Activated B cell treated with CpG ODN at 0.5 μM for 24 hours (primary cell): ENCODE measurements at places on chromosomes 12 and 14. TPM values are rescaled to one million over a fixed set of nuclear protein-coding genes. Genes with fewer than 3 reads are reported as not detected.

DNA sequence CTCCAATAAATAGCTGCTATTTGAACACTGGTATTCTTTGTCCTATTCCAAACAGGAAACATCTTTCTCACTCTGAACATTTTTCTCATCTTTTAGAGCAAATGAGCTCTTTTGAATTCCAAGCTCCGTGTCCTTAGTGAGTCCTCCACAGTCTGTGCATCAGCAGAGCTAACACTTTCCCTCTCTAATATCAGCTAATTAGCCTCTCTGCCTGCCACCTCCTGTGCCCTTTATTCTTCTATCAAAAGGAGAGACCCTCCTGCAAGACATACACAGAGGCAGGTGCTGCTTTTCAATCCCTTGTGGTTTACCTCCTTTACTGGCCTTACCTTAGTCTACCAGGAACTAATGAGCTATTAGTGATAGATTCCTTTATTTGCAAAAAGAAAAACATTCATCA lies 178.5 kb downstream of the SLC35F4 start:
- DNase-seq, result no peak
- no peaks in the 10 kb centered on the region for H3K27me3 ChIP-seq
- H3K27ac ChIP-seq, result no peak overlapping the region
- no peaks in the 10 kb centered on the region for H3K4me1 ChIP-seq

DNA sequence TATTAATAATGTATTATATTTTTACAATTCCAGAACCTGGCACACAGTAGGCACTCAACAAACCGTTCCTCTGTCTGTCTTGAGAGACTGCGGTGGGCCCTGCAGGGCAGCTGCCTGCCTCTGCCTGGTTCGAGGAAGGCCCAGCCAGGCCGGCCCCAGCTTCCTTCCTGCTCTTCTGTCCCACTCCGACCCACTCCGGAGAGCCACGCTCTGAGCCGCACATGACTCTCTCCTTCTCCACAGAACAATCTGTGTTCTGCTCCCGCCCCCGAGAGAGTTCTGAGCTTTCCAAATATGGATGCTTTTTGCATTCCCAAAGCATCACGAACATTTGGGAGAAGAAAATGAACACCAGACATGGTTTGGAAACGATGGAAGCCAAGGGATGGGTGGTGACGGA lies 57.3 kb downstream of the TTC7B start:
- DNase-seq, result no peak
- H3K27ac ChIP-seq, result peak overlapping the region; percentile 86
- H3K4me3 ChIP-seq, result peak overlapping the region; percentile 79
- H3K27me3 ChIP-seq, result peaks cover 4% of the 10 kb centered on the region

DNA sequence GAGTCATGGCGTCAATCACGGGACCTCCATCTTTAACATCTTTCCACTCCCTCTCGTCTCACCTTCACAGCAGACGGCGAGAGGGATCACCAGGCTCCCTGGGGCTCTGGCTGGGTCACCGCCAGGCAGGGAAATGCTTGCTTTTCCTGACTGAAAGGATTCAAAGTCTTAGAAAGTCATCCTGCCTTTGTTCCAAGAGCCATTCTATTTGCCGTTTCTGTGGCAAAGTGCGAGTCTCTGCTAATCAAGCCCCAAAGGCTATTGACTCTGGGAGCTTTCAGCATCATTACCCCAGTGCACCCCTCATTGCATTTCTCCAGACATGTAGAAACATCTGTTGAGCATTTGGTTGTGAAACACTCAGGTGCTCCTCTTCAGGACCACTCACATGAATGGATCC lies 69.6 kb downstream of the GSC start:
- peaks cover 9% of the 10 kb centered on the region for H3K27me3 ChIP-seq
- no peaks in the 10 kb centered on the region for H3K4me1 ChIP-seq
- no peak for DNase-seq
- no peak overlapping the region for H3K27ac ChIP-seq

- no peak overlapping the region for H3K27ac ChIP-seq
- no peaks in the 10 kb centered on the region for H3K27me3 ChIP-seq
- no peak overlapping the region for H3K4me3 ChIP-seq
- H3K4me1 ChIP-seq, result no peaks in the 10 kb centered on the region
- no peaks in the 10 kb centered on the region for H3K36me3 ChIP-seq
- no peak for DNase-seq
These were observed 350.4 kb downstream of the TRHDE start for GRCh38 chr12:72622556-72622955.

DNA sequence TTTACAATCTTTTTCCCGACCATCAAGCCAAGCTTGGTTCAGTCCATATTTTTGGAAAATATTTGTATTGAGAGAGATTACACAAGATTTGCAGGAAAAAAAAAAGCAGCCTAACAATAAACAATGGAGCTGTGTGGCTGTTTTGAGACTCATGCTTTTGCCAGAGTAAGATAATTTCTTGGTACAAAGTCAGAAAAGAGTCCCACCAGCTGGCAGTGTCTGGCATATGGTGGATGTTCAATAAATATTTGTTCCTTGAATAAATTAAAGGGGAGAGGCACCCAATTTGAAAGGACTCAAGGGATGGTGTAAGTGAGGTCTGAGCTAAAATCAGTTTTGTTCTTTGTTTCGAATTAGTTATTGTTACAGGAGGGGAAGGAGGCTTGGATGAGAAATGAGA lies 78.1 kb upstream of the RPH3A start:
- no peaks in the 10 kb centered on the region for H3K4me1 ChIP-seq
- H3K36me3 ChIP-seq, result no peaks in the 10 kb centered on the region
- no peak overlapping the region for H3K4me3 ChIP-seq
- no peak overlapping the region for H3K27ac ChIP-seq
- H3K27me3 ChIP-seq, result peaks cover 6% of the 10 kb centered on the region
- DNase-seq, result no peak

DNA sequence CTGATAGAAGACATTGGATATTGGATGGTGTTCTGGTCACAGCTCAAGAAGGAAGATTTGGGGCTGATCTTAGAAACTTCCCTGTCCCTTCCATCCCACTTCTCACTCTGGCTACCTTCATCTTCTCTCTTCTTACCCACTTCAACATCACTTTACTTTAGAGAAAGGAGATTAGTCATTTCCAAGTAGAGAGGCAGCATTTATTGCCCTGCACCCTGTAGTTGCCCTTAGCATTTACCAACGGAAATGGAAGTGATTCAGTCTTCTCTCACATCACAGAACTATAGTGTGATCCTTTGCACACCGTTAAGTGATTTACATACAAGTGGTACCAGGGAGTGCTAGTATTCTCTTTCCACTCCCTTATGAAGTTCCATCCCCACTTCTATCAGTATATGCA lies 52.4 kb downstream of the PHLDA1 start:
- H3K27ac ChIP-seq, result peak overlapping the region; percentile 59
- peaks cover 35% of the 10 kb centered on the region for H3K4me1 ChIP-seq
- H3K27me3 ChIP-seq, result no peaks in the 10 kb centered on the region
- no peak overlapping the region for H3K4me3 ChIP-seq

- DNase-seq, result no peak
- no peak overlapping the region for H3K27ac ChIP-seq
- no peaks in the 10 kb centered on the region for H3K27me3 ChIP-seq
- no peak overlapping the region for H3K4me3 ChIP-seq
These were observed 21.7 kb upstream of the PPM1A start for GRCh38 chr14:60227291-60227690.

DNA sequence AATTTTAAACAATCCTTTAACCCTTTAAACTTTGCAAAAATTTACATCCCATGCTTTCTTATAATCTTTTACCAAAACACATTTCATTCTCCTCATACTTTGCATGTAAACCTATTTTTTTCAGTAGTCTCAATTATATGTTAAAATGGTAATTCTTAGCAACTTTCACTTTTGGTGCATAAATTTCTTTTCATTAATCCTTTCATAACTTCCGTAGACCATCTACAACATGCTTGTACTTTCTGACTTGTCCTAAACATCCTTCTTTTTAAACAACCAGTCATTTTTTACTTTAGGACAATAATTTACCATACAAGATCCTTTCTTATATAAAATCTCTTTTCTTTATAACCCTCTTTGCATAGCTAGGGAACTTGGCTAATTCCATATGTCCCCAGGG lies 19.5 kb downstream of the CCDC91 start:
- no peak overlapping the region for H3K27ac ChIP-seq
- no peak for DNase-seq
- H3K36me3 ChIP-seq, result peaks cover 47% of the 10 kb centered on the region
- no peaks in the 10 kb centered on the region for H3K27me3 ChIP-seq
- peaks cover 14% of the 10 kb centered on the region for H3K4me1 ChIP-seq

- H3K36me3 ChIP-seq, result no peaks in the 10 kb centered on the region
- H3K4me1 ChIP-seq, result no peaks in the 10 kb centered on the region
- peaks cover 2% of the 10 kb centered on the region for H3K27me3 ChIP-seq
- no peak overlapping the region for H3K4me3 ChIP-seq
- no peak overlapping the region for H3K27ac ChIP-seq
These were observed 21.3 kb upstream of the SRRM4 start for GRCh38 chr12:118959985-118960560.

- peaks cover 1% of the 10 kb centered on the region for H3K27me3 ChIP-seq
- H3K4me1 ChIP-seq, result no peaks in the 10 kb centered on the region
- H3K27ac ChIP-seq, result no peak overlapping the region
- H3K4me3 ChIP-seq, result no peak overlapping the region
- no peaks in the 10 kb centered on the region for H3K36me3 ChIP-seq
These were observed 52.7 kb downstream of the PTGER2 start for GRCh38 chr14:52366796-52367315.

GRCh38 chr12:75269209-75269608 lies 59.6 kb upstream of the KCNC2 start:
- no peak for DNase-seq
- H3K27me3 ChIP-seq, result no peaks in the 10 kb centered on the region
- no peak overlapping the region for H3K4me3 ChIP-seq
- no peak overlapping the region for H3K27ac ChIP-seq

- H3K4me3 ChIP-seq, result no peak overlapping the region
- no peak for DNase-seq
- H3K27me3 ChIP-seq, result peaks cover 2% of the 10 kb centered on the region
- no peaks in the 10 kb centered on the region for H3K36me3 ChIP-seq
These were observed 75.3 kb upstream of the PLEKHG7 start for GRCh38 chr12:92627511-92627910.

DNA sequence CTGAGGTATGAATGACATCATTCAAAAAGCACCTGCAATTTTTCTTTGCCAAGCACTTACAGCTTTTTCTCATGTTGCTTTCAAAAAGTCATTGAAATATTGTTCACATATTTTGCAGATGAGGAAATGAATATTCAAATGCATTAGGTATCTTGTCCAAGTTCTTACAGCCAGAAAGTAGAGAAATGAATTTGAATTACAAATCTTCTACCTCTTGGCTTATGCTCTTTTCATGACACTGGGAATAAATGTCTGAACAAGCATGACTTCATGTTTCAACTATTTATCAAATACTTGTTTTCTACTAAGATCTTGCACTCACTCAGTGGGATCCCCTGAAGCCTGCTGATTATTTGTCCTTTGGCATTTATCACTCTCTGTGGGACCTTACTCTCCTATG lies 267.2 kb upstream of the BTG1 start:
- H3K27ac ChIP-seq, result no peak overlapping the region
- DNase-seq, result no peak
- no peaks in the 10 kb centered on the region for H3K27me3 ChIP-seq
- no peaks in the 10 kb centered on the region for H3K36me3 ChIP-seq
- peaks cover 39% of the 10 kb centered on the region for H3K4me1 ChIP-seq

- H3K36me3 ChIP-seq, result no peaks in the 10 kb centered on the region
- no peak overlapping the region for H3K27ac ChIP-seq
- no peak overlapping the region for H3K4me3 ChIP-seq
- no peaks in the 10 kb centered on the region for H3K27me3 ChIP-seq
- no peak for DNase-seq
These were observed 8.0 kb upstream of the RTRAF start for GRCh38 chr14:51981218-51981854.

- peaks cover 34% of the 10 kb centered on the region for H3K4me1 ChIP-seq
- peaks cover 8% of the 10 kb centered on the region for H3K36me3 ChIP-seq
- no peak for DNase-seq
- peaks cover 9% of the 10 kb centered on the region for H3K27me3 ChIP-seq
- H3K4me3 ChIP-seq, result no peak overlapping the region
These were observed 1.1 kb upstream of the BCDIN3D start for GRCh38 chr12:49843876-49844437.

DNA sequence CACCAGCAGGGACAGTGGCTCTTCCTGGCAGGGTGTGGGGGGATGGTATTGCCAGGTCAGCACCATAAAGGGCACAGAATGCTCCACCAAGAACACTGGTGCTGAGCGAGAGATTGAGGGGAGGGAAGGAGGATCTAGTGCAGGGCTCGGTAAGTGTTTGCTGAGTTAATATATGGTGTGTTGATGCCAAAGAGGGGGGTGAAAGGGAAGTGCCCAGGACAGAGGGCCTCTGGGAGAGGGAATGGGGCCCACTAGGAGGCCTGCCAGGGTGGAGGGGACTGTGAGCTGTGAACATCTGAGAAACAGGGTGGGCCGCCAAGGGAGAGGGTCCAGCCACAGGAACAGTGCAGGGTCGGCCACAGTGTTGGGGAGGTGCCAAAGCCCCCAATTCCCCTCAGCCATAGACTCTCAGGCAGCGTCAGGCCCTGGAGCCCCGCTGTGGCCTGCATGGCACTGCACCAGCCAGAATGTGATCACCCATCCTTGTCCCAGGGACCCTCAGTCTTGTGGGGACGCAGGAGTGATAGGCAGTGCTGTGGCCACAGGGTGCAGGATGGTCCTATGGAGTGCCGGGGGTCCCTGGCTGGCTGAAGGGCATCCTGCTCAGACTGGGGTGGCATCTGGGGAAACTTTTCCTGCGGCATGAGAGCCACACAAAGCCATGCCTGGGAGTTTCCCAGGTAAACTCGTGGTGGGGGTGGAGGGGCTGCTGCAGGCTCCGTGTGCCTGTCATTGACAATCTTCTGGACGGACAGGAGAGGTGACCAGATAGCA lies 11.9 kb downstream of the RIN3 start:
- H3K4me1 ChIP-seq, result peaks cover 14% of the 10 kb centered on the region
- H3K4me3 ChIP-seq, result no peak overlapping the region
- H3K27ac ChIP-seq, result no peak overlapping the region
- H3K36me3 ChIP-seq, result peaks cover 2% of the 10 kb centered on the region
- H3K27me3 ChIP-seq, result no peaks in the 10 kb centered on the region

GRCh38 chr12:116759783-116760621 lies 21.9 kb downstream of the RNFT2 start:
- H3K27me3 ChIP-seq, result no peaks in the 10 kb centered on the region
- H3K36me3 ChIP-seq, result peaks cover 22% of the 10 kb centered on the region
- no peak overlapping the region for H3K27ac ChIP-seq
- peak overlapping the region; percentile 66 for H3K4me3 ChIP-seq

- H3K27me3 ChIP-seq, result peaks cover 29% of the 10 kb centered on the region
- H3K36me3 ChIP-seq, result no peaks in the 10 kb centered on the region
- H3K4me3 ChIP-seq, result no peak overlapping the region
- DNase-seq, result no peak
- no peaks in the 10 kb centered on the region for H3K4me1 ChIP-seq
These were observed 158.6 kb downstream of the DICER1 start for GRCh38 chr14:94998685-94999084.

LRP1-AS gene
- not detected in 2 replicates for total RNA-seq

SLC17A8 gene
- not detected in 2 replicates for total RNA-seq

SLC5A8 gene
- total RNA-seq, result not detected in 2 replicates

ARID2 gene
- 44.6 and 48.7 TPM in 2 replicates for total RNA-seq

TMX1 gene
- total RNA-seq, result 24.6 and 25.3 TPM in 2 replicates

KLHDC1 gene
- total RNA-seq, result 5.7 and 6.9 TPM in 2 replicates

CYP46A1 gene
- total RNA-seq, result 0.07 TPM in 1 of 2 replicates, not detected in the other

NUP37 gene
- 27.0 and 29.9 TPM in 2 replicates for total RNA-seq

SERPINA10 gene
- total RNA-seq, result not detected in 2 replicates

FAM181A gene
- total RNA-seq, result not detected in 2 replicates
